Aortic smooth muscle cell (primary cell): ENCODE measurements at places on chromosomes 5 and 9. TPM values are rescaled to one million over a fixed set of nuclear protein-coding genes. Genes with fewer than 3 reads are reported as not detected.

The AIF1L gene
- total RNA-seq: 0.75 and 0.92 TPM in 2 replicates

The RLN2 gene
- not detected in 2 replicates for total RNA-seq

The TMEM167A gene
- total RNA-seq: 71.7 and 76.2 TPM in 2 replicates

The DAB2 gene
- total RNA-seq: 83.1 and 249 TPM in 2 replicates

The SH3TC2 gene
- 9.5 and 10.8 TPM in 2 replicates for total RNA-seq

The CATSPER3 gene
- 0.13 and 0.25 TPM in 2 replicates for total RNA-seq

The EQTN gene
- not detected in 2 replicates for total RNA-seq

The ADAMTS13 gene
- 1.8 and 2.0 TPM in 2 replicates for total RNA-seq

The CTXN3 gene
- total RNA-seq: not detected in 2 replicates

The PRDM9 gene
- total RNA-seq: not detected in 2 replicates

The REEP2 gene
- total RNA-seq: 6.8 and 10.2 TPM in 2 replicates

The FAM163B gene
- total RNA-seq: not detected in 2 replicates

The SLC23A1 gene
- total RNA-seq: not detected in 2 replicates
